ENCODE measurements at places on chromosomes 5 and 9. TPM values are rescaled to one million over a fixed set of nuclear protein-coding genes. Genes with fewer than 3 reads are reported as not detected.

The IL13 gene
- polyA plus RNA-seq = not detected

DNA sequence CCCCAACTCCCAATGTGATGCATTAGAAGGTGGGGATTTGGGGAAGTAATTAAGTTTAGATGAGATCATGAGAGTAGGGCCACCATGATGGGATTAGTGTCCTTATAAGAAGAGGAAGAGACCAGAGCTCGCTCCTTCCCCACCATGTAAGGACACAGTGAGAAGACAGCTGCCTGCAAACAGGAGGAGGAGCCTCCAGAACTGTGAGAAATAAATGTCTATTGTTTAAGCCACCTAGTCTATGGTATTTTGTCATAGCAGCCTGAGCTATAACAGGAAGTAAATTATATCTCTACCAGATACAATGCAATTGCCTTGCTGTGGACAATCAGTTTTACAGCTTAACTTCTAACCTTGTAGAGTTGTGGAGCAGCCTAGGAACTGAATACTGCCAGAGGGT is 58.0 kb downstream of the ANKRD33B start:
- DNase-seq = no peak

- DNase-seq = no peak
Observed at GRCh38 chr5:129499208-129499852, 39.2 kb downstream of the ADAMTS19 start.

- no peak for DNase-seq
Observed at GRCh38 chr9:80028501-80028900, 456.7 kb downstream of the TLE4 start.

- no peak for DNase-seq
Observed at GRCh38 chr9:108639091-108639490, 216.7 kb downstream of the ACTL7B start.

GRCh38 chr5:151424892-151425523 is 22.4 kb upstream of the SLC36A1 start:
- DNase-seq = no peak

- no peak for DNase-seq
Observed at GRCh38 chr9:116417464-116417863, 263.9 kb downstream of the PAPPA start.

GRCh38 chr9:105621001-105621400 is 41.3 kb upstream of the TAL2 start:
- no peak for DNase-seq

All from renal pelvis (tissue), 12 donors.